Globus pallidus (tissue), 1 donor: ENCODE measurements at places on chromosomes 3 and 15.

- DNase-seq = no peak
Measured at GRCh38 chr15:47184003-47184907, 533.0 kb upstream of the SEMA6D start.

- DNase-seq = peak; percentile 18
Measured at GRCh38 chr3:88918841-88919240, 188.6 kb upstream of the EPHA3 start.

DNA sequence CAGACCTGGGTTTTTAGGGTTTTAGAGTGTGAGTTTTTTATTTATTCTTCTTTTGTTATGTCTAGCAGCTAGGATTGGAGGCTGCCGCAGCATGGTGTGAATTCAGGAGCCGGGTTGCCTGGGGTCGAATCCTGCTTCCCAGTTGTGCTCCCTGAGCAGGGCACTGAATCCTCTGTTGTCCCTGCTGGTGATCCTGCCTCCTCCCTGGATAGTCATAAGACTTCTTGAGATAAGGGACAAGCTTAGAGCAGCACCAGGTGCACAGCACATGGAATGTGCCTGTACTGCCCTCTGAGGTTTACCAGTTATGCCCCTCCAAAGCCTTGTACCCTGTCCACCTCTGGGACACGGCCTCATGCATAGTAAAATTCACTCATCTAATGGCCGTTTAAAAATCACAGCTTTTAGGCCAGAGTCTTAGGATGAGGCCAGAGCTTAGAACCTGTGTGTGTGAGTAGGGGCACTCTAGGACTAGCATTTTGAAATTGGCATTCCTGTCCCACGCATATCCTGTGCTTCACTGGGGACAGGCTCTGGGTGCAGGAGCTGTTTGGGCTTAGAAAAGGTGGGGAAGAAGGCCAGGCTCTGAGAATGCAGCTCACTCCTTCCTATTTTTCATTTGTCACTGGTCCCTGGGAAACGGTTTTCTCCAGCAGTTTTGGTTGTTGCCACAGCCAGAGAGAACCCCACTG, 47.7 kb downstream of the CHCHD6 start:
- DNase-seq = no peak

DNA sequence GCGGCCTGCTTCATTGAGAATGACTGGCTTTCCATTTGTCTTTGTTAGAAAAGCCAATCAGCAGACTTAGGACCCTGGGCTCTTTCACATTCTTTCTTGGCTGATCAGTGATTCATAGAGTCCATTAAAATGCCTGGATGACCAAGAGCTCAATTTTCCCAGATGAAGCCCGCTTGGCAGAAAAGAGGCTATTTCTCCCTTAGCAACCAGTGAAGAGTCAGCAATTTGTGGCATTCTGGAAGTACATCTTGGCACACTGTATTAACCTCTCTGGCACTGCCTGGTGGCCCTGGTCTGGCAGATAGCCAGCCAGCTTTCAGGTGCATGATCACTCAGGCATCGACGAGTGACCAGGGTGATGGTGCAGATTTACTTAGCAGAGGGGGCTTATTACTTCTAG, 145.7 kb upstream of the PLAAT1 start:
- no peak for DNase-seq

GRCh38 chr15:96638793-96639192, 308.3 kb downstream of the NR2F2 start:
- DNase-seq = no peak

DNA sequence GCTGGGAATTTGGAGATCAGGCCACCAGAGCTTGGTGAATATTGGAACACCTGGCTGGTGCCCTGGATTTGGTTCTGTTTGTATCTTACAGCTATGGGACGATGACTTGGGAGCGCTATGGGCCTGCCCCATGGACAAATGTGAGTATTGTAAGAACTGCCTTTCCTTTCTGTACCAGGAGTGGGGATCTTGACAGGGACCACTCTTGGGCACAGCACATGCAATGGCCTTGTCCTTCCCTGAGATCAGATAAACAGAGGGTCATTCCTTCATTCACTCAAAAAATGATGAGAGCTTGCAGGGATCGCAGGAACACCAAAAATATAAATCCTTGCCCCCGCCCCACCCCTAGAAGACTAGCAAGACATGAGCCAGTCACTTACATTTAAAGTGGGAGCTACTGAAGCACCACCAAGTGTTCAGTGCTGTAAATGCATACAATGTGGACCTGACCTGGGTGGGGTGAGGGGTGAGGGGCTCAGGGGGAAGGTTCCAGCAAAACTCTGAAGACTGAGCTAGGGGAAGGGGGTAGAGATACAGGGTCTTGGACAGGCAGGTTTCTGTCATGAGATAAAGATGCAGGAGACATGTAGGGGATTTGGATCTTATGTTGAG, 2.7 kb upstream of the CRELD1 start:
- DNase-seq = no peak

GRCh38 chr3:15205934-15206661, at the start of gene CAPN7:
CAPN7 (plus strand) TSS chr3:15206246; CDS start chr3:15206496, 250 bp downstream.
- DNase-seq = peak; percentile 93

DNA sequence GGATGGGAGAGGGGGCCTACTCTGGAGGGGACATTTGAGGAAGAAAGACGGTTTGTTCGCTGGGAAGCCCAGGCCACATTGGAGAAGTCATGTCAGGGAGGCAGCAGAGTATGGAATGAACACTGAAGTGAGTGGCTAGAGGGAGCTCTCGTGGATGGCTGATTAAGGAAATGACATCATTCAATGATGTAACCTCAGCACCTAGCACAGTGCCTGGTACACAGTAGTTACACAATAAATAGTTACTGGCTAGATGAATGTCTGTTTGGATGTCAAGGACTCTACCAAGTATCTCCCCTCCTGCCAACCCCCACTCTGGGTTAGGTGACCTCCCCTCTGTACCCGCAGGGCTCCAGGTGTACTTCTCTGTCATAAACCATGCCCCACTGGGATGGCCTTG, 121.1 kb downstream of the CLSTN2 start:
- DNase-seq = no peak

DNA sequence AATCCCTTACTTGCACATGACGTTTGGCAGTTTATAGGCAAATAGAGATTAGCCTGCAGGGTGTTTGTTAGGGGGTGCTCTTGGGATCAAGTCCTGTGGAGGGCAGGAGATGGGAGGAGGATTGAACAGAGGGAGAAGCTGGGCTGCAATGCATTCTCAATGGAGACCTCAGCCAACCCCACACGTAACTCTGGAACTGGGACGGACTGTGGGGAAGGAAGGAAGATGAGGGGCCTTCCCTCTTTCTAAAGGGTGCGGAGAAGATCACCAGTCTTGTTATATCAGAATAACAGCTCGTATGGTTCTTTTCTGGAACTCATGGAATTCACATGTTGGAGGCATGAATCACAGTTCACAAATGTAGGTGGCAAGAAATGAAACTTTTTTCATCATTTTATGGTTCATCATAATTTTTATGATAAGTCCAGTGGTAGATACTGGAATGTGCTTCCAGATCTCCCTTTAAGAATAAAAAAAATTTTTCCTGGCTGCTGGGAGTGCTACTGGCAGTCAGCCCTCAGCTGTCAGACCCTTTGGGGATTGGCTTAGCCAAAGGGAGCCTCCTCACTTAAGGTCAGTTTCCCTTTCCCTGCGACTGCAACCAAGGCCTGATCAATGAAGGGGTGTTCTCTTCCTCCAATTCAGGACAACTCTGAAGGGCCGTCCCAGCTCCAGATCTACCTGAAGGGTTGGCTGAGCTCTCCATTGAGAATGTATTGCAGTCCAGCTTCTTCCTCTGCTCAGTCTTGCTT, 20.5 kb upstream of the LYZL4 start:
- DNase-seq = no peak

GRCh38 chr3:33808559-33808958, 10.1 kb downstream of the PDCD6IP start:
- DNase-seq = no peak

- DNase-seq = no peak
Measured at GRCh38 chr15:72341361-72341760, 21.4 kb upstream of the CELF6 start.

GRCh38 chr3:16262174-16262573, 2.6 kb downstream of the DPH3 start:
- DNase-seq = no peak

- no peak for DNase-seq
Measured at GRCh38 chr3:149299938-149300801, 33.3 kb downstream of the TM4SF18 start.

- no peak for DNase-seq
Measured at GRCh38 chr3:15602146-15602536, 596 bp downstream of the BTD start.

DNA sequence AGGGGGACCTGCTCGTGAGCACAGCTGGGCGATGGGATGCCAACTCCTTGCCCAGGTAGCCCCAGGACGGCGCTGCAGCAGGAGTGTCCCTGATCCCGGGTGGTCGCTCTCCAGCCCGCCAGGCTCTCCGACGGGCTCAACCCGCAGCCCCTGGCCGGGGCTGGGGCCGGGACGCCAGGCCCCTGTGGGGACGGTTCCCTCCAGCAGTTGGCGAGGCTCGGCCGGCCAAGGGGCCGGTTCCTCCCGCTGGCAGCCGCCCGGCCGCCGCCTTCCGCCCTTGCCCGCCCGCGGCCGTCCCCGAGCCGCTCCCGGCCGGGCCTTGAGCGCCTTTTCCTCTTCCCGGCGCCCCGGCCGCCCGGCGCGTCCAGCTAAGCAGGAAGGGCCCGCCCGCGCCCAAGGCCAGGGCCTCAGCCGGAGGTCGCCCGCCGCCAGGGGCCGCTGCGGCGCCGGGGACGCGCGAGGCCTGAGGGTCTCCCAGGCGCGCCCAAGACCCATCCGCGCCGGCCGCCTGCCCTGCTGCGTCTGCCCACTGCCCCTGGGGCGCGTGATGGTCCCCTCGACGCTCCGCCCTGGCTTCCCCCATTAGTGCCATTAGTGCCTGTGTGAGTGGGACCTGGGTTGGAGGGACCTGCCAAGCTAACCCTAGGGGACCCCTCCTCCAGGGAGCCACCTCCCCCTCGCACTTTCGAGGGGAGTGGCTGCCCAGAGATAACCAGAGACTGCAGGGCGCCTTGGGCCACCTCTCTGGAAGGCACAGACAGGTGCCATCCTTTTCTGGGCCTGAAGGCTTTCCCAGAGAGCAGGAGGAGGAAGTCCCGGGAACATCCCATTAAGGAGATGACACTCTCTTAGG, 106.4 kb downstream of the FBLN2 start:
- DNase-seq = no peak

DNA sequence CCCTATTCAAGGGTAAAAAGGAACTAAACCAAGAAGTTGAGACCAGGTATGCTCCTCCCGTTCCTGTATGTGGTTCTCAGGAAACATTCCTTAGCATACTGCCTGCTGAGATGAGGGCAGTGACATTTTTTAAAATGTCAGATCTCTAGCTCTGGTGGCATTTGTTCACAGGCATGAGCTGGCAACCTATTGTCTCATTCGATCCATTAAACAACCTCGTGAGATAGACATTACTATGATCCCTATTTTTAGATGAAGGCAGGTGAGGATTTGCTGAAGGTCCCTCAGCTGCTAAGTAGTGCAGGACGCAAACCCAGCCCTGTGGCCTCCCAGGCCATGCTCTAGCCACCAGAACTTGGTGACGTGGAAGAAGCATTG, 74.9 kb downstream of the SIDT1 start:
- no peak for DNase-seq

DNA sequence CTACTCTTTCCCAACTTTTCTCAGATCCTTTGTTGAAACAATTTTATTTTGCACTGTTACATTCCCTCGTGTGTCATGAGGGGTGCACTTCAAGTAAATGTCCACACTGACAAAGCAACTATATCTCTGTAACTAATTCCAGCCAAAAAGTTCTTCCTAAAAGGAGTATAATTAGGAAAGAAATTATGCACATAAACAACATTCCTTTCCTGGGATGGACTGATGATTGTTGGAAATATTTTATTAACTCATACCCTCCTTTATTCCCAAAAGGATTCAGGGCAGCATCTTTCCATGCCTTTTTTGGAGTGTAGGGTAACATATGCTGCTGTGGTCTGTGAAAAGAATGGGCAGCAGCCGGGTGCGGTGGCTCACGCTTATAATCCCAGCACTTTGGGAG, 426.1 kb upstream of the THBS1 start:
- no peak for DNase-seq

DNA sequence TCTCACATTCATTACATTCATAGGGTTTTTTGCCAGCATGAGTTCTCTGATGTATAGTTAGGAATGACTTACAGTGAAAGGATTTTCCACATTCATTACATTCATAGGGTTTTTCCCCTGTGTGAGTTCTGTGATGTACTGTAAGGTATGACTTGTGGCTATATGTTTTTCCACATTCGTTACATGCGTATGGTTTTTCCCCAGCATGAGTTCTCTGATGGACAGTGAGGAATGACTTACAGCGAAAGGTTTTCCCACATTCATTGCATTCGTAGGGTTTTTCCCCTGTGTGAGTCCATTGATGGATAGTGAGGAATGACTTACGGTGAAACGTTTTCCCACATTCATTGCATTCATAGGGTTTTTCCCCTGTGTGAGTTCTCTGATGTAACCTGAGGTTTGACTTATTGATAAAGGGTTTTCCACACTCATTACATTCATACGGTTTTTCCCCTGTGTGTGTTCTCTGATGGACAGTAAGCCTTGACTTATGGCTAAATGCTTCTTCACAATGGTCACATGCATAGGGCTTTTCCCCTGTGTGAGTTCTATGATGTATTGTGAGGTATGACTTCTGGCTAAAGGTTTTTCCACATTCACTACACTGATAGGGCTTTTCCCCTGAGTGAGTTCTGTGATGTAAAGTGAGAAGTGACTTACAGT, 47.4 kb downstream of the ZNF717 start:
- DNase-seq = no peak

DNA sequence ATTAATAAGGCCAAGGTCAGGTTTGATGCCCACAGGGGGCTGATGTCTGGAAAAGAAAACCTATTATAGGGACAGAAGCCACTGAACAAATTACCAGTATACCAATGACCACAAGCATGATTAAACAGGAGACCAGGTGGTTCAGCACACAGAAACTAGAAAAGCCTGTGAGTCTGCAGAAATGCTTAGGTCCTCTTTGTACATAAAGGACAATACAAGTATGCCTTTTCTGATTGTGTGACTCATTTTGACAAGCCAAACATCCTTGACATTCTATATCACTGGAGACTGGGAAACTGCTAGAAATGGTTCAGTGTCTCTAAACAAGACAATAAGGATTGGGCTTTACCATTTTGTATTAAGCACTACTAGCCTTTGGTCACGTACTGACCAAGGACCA, 113.2 kb upstream of the MYO5C start:
- no peak for DNase-seq

- DNase-seq = no peak
Measured at GRCh38 chr3:124261306-124261705, 269.4 kb upstream of the ROPN1 start.

- DNase-seq = no peak
Measured at GRCh38 chr3:50186096-50186495, 5.3 kb upstream of the GNAT1 start.
